AG04449 (cell line): ENCODE measurements at places on chromosomes 7 and 10.

DNA sequence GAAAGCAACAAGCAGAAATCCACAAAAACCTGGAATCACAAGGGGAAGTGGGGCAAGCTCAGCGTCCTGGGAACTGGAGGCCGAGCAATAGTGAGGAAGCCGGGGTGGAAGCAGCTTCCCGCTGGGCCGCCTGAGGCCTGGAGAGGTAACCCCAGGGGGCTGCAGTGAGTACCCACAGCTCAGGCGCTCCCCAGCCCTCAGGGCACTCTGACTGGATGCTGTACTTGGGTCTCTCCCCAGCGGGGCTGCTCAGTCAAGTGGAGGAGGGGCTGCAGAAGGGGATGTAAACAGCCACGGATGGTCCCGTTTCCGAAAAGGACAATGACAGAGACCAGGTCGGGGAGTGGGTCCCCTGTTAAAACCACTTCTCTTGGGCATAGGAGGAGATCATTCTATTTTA lies 50.3 kb downstream of the SLIT1 start:
- no peak for DNase-seq

GRCh38 chr7:80923211-80923612 lies 4.4 kb upstream of the SEMA3C start:
- no peak for DNase-seq

DNA sequence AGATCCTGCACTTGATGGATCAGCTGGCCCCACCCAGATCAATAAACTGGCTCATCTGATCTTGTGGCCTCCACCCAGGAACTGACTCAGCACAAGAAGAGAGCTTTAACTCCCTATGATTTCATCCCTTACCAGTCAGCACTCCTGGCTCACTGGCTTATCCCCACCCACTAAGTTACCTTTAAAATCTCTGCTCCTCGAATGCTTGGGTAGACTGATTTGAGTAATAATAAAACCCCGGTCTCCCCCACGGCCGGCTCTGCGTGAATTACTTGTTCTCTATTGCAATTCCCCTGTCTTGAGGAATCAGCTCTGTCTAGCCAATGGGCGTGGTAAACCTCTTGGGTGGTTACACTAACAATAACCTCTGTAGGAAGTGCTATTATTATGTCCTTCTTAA lies 83.7 kb downstream of the MBL2 start:
- no peak for DNase-seq

DNA sequence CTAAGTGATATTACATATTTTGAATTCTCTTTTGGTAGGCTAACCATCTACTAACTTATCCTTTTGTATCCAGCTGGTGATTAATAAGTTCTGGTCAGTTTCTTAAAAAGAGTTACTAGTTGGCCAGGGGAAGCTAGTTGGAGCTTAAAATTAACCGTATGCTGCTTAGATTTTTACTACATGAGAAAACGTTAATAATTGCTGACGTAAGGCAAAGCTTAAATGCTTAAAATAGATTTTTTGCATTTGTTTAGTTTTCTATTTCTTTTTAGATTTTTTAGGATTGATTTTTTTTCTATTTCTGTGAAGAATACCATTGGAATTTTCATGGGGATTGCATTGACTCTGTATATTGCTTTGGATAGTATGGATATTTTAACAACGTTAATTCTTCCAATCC lies 32.6 kb downstream of the CCDC172 start:
- no peak for DNase-seq

DNA sequence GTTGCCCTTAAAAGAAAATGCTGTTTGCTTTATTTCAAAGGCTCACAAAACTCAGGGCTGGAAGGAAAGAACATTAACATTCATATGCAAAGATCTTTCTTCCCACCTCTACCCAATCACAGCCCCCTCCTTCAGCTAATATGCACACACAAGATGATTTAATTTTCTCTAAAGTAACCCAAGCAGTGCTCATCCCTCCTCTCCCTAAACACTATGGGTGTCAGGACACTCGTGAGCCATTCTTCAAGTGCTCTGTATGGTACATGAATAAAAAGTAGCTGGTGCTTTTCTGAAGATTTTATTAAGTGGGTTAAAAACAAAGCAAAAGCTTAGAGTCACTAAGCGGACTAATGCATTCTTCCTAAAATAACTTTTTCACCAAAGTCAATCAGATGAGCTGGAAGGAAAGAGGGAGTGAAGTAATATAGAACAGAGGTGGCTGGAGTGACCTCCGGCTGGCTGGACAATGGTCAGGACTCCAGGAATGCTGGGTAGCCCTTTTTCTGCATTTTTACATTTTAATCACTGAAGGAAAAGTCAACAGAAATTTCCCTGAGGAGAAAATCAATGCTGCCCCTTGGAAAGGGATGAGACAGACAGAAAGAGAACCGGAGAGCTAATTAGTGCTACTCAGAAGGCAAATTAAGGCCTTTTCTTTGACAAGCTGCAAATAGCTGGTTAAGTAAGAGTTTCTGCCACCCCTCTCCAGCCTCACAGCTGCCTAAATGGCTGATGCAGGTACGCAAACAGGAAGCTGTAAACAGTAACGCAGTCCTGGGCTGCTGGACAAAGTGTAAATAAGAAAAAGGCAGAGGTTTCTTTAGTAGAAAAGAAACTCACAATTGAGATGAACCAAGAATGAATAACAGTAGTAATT lies 6.6 kb downstream of the DGKI start:
- no peak for DNase-seq

DNA sequence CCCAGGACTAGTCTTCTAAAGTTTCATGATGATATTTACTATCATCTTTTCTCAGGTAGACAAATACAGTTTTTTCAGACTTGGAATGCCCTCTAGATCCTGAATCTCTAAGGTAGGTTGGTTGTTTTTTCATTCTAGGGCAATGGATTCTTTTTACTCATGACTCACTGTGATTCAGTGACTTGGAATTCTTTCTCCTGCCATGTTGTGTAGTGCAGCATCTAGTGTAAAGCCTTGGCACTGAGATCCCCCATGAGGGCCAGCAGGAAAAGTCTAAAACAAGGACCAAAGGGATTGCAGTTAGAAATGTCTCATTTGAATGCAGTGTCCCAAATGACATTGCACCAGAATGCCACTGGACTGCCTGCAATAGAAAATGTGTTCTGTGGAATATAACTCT lies 430.4 kb downstream of the NEBL start:
- DNase-seq = no peak

GRCh38 chr7:98038731-98039130 lies 48.7 kb upstream of the OCM2 start:
- DNase-seq = no peak

- DNase-seq = no peak
Measured at GRCh38 chr10:116240157-116240950, 32.7 kb downstream of the GFRA1 start.

GRCh38 chr7:38369816-38370493 lies 96.5 kb upstream of the TARP start:
- DNase-seq = peak; percentile 40

GRCh38 chr10:113138937-113139585 lies 189.0 kb downstream of the TCF7L2 start:
- DNase-seq = no peak

DNA sequence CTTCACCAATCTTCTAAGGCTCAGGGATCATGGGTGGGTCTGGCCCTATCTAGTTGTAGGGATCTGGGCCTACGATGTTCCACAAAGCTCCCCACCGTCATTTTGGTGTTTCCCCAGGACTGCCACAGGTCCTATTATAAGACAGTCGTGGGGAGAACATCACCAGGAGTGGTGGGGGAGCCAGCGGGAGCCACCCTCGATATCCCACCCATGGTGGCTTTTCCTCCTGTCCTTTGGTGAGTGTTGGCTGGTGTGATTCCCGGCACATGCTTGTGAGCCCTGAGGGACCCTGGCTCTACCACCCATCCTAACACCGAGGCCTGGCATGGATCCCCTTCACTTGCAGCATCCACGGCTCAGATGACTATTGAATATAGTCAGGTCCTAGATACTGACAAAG lies 247.4 kb downstream of the ACTR3B start:
- no peak for DNase-seq

DNA sequence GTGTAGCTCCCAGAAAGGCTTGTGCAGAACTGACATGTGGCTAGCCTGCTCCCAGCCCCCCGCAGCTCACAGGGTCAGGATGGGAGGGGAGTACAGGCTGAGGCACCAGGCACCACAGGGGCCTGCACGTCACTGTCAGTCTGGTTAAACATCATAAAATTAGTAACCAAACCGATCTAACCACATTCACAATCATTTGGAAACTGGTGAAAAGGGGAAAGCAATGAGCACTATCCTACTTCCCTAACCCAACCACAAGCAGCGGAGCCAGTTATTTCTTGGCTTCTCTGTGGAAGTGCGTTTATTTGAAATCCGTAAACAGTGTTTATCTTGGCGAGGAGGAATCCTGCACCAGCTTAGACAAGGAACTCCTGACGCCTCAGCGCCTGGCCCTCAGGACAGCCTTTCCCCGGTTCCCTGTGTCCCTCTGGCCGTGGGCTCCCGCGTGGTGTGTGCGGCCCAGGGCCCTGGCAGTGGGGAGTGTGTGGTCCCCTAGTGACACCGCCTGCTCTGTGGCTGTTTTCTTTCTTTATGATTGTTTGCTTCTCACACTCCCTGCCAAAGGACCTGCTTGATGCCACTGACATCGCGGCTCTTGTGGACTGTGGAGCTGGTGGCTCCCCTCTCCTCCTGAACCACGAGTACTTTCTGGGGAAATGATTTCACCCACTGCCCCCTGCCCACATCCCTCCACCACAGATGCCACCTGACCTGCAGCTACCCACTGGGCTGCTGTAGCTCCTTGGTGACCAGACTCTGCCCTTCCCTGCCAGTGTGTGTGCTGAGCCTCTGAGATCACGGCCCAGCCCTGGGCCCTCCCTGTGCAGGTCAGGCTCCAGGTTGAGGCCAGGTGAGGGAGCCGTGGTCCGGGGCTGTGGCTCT lies 38.0 kb downstream of the INPP5A start:
- peak; percentile 57 for DNase-seq

GRCh38 chr7:93429563-93429962 lies 145.0 kb downstream of the CALCR start:
- DNase-seq = no peak
